NAMALWA (cell line): ENCODE measurements at places on chromosomes 13 and 19.

DNA sequence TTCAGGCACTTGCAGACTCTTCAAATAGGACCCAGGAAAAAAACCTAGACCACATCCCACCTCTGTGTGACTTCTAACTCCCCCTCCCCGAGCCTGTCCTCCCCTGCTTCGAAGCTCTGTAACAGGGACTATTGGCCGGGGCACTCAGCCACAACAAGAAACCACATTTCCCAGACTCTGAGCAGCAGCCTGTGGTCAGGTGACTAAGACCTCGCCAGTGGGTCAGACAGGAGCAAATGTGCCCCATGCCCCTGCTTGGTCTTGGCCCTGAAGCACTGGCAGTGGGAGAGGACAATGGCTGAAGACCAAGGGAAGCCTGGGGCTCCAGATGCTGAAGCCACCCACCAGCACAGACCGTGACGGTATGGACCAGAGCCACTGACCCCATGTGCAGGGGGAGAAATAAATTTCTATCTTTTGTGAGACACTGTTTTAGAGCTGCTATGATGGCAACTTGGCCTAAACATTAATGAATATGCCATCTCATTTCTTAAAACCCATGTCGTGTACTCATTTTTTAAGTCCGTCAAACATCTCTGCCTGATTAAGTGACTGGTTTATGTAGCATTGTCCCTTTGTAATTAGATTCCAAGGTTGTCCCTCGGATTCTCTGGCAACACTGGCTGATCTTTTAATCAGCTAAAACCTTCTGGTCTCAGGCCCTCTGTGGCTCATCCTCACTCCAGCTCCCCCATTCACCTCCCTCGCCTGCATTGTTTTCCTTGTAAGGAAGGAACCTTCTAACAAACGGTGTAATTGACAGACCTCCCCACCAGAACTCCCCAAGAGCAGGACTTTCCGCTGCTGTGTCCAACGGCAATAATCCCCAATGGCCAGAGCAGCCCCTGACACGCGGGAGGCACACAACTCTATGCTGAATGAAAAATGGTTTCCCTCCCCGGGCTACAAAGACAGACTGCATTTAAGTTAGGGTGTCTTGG is 98.4 kb downstream of the STK24 start:
- DNase-seq = no peak

- no peak for DNase-seq
These were observed 419.4 kb downstream of the UQCRFS1 start for GRCh38 chr19:28793391-28794168.

DNA sequence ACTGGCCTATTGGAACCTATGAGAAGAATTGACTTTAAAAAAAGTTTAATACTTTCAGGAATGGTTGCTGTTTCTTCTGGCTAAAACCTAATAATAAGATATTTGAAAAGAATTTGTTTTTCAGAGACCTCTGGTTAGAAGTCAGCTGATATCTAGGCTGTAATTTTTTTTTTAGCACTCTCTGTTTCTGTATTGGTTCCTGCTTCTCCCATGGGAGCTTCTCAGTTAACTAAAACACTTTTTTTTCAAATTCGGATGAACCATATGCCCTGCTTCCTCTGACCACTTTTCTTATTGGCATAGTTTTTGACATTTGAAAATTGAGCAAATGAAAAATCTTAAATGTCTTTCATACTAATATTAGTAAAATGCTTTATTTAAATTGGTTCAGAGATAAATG is 163.5 kb upstream of the SLC10A2 start:
- DNase-seq = no peak

DNA sequence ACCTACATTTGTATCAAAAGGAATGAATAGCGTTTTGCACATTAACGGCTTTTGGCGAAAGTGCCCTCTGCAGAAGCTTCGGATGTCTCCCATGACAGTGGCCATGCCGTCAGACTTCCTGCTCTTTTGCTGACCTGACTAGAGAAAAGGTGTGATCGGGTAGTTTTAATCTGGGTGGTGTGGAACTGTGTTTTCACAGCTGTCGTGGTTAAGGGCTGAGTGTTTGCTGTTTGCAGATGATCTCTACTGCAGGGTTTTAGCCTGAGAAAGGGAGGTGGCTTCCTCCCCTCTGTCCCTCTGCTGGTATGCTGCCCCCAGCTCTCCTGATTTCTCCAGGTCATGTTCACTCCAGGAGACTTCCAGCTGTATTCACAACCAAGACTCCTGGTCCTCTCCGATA is 22.4 kb downstream of the ZNF71 start:
- no peak for DNase-seq

GRCh38 chr19:6233056-6233826 is 46.5 kb downstream of the MLLT1 start:
- DNase-seq = no peak

GRCh38 chr19:40213251-40213829 is 4.8 kb downstream of the TTC9B start:
- no peak for DNase-seq

DNA sequence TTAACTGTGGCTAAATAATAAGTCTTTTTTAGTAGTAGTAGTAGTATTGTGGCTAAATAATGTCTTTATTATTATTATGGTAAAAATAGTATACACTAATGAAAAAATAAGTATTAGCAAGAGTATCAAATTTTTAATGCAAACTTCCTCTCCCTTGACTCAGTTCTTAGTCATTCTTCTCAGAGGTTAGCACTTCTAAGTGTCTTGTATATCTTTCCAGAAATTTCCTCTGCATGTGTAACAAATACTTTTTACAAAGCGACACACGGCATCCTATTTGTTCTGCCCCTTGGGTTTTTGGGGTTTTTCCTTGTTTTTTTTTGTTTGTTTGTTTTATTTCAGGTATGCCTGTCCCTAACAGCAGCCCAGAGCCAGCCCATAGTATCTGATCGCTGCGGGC is 20.9 kb downstream of the SIN3B start:
- DNase-seq = no peak

GRCh38 chr13:75724752-75725517 is 88.8 kb downstream of the LMO7 start:
- DNase-seq = no peak

- peak; percentile 78 for DNase-seq
These were observed 3.3 kb downstream of the LYL1 start for GRCh38 chr19:13099073-13099999.

DNA sequence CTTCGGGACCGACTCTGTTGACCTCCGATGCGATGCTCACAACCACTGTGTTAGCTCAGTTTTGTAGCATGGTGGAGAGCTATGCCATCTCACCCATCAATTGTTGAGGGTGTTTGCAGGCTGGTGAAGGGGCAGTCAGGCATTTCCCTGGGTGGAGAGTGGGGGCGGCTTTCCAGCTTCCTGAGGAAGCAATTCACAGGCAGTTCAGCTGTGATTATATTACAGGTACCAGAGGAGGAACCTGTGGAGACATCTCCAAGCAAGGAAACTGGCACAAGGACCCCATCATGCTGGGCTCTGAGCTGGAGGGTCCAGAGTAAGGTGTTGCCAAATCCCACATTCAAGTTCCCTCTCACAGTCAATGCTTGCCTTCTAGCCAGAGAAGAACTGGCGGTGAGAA is 166.0 kb upstream of the ZNF536 start:
- no peak for DNase-seq

DNA sequence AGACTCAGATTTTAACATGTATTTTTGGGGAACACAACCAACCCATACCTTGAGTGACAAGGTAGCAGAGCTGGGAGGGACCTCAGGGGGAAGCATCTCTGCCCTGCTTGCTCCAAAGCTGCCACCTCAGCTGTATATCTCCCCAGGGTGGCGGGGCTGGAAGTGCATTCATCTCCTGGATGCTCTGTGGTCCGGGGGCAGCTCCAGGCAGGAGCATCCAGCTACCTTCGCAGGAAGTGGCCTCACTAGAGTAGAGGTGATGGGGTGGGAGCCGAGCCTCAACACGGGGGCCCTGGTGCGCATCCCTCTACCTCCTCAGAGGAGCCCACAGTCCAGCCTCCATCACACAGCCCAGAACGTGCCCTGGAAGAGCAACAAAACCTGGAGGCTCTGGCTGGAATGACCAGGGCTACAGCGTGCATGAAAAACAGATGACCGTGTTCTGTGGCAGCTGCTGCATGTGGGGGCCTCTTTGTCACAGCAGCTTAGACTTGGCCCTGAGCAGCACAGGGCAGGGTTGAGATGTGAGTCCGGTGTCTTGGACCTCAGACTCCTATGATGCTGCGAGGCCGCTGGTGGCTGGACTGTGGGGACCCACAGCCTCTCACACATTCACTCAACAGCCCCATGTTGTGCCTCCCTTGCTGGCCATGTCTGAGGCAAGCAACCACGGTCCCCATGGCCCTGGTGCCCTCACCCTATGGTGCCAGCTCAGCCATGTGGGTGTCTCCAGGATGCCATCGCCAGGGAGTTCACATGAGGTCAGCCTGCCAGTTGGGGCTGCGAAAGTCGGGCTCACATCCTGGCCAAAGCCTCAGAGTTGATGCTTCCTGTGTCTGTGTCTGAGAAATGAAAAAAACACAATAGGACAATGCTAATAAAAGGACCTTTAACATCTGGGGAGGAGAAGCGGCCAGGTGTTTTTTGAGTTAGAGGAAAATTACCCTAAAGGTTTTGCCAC is 17.1 kb upstream of the GAS6 start:
- DNase-seq = no peak

GRCh38 chr19:46015687-46016425 is 7.0 kb downstream of the PGLYRP1 start:
- no peak for DNase-seq

DNA sequence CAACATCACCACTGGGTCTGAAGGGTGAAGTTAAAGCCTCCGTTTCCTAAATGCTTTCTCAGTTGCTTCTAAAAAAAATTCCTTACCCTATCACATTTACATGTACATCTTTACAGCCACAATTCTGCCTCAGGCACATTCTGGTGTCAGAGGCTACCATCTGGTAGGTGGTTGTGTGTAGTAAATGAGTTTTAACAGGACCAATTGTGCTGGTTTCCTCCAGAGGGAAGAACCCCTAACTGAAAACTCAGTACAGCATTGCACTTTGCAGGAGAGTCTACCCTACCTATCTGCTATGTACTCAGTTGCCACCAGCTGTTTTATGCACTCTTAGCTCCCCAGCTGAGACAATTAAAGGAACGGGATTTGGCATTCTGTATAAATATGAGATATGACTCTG is 1576.5 kb downstream of the PCDH9 start:
- DNase-seq = no peak

- peak; percentile 35 for DNase-seq
These were observed 2.0 kb downstream of the REX1BD start for GRCh38 chr19:18590273-18591272.

- DNase-seq = no peak
These were observed 523.6 kb downstream of the DCT start for GRCh38 chr13:93955904-93956303.

DNA sequence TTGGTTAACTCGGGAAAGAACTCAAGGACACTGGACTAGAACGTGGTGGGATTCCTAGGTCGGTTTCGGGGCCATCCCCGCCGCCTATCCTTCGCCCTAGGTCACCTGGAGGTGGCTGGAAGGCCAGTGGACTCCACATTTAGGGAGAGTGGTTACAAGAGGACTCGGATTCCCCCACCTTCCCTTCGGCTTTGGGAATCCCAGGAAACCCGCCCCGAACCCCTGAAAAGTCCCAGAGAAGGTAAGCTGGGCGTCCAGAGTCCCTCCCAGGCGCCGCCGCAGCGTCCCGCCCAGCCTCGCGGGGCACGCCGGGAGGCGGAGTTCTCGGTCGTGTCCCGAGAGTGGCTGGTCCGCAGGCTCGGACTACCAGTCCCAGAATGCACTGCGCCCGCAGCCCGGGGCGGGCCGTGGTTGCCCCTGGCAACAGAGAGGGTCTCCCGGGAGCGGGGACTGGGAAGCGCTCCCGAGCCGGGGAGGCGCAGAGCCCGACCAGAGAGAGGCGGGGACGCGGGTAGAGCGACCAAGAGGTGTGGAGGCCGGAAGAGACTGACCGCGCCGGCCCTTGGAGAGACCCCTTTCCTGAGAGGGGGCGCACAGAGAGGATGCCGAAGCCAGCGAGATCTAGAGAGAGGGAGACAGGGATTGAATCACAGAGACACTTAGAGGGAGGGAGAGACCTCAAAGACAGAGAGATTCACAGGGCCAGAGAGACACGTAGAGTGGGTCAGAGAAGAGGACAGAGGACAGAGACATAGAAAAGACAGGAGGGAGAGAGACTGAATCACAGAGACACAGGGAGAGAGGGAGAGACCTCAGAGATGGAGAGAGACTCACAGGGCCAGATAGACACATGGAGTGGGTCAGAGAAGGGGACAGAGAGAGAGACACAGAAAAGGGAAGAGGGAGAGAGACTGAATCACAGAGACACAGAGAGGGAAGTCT is 2.6 kb upstream of the PRKCG start:
- DNase-seq = peak; percentile 81

- DNase-seq = no peak
These were observed 776.4 kb upstream of the ATXN8OS start for GRCh38 chr13:69331245-69331644.

DNA sequence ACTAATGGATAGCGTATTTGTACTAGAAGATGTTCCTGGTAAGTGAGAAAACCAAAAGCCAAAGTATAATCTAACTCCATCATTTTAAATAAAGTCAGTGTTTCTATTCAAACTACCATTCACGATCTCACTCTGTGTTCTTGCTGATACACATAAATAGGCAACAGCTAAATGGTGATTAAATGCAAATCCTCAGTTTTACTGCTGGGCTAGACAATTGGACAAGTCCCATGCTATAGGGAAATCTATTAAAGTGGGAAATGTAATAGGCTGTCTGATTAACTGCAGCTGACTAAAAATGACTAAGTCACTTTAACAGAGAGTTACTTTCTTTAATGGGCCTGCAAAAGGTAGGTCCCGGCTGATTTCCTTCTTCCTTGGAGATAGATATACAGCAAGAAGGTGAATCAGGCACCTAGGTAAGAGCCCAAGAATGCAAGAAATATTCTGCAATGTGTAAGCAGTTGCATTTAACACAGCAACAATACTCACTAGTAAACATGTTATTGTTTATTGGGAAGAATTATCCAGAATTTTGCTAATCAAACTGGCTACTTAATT is 298.4 kb downstream of the SLITRK6 start:
- no peak for DNase-seq
